KG1 (cell line): ENCODE measurements at places on chromosomes 7 and 10.

- no peak for DNase-seq
Observed at GRCh38 chr10:12476656-12477055, 127.3 kb downstream of the CAMK1D start.

GRCh38 chr7:117808910-117809705 lies 64.1 kb downstream of the CTTNBP2 start:
- DNase-seq, result no peak

DNA sequence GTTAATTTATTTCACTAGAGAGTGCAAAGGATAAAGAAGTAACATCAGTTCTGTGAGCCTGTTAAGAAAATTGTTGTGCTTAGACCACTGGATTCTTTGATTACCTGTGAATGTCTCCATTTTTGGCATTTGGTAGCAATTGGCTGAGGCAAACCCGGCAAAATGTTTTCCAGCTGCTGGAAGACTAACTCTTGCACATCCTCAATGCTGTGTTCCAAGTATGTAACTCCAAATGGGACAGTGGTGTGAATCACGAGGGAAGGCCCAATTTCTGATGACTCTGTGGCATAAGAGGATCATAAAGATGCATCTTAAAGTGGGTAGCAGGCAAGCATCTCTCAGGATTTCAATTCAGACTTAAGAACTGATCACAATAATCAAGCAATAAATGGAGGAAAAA lies 268.8 kb downstream of the RNLS start:
- DNase-seq, result no peak

DNA sequence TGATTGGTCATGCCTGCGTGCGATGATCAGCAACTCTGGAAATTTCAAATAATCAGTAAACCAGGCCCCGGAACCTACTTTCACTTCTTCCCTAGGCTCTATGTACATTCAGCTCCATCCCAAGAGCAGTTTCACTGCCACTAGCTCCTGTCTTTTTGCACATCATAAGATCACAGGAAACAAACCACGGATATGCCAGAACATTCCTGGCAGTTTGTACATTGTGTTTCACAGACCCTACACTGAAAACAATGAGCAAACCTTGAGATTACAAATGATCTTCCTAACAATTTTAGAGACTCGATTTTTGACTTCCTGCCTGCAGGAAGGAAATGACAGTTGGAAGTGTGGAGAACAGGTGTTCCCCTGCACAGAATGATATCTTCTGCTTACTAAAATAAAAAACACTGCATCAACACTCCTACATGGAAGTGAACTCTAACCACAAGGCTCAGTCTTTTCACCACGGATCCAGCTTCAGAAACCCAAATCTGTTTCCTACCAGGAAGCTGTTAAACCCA lies 7.6 kb upstream of the TMEM236 start:
- DNase-seq, result no peak

DNA sequence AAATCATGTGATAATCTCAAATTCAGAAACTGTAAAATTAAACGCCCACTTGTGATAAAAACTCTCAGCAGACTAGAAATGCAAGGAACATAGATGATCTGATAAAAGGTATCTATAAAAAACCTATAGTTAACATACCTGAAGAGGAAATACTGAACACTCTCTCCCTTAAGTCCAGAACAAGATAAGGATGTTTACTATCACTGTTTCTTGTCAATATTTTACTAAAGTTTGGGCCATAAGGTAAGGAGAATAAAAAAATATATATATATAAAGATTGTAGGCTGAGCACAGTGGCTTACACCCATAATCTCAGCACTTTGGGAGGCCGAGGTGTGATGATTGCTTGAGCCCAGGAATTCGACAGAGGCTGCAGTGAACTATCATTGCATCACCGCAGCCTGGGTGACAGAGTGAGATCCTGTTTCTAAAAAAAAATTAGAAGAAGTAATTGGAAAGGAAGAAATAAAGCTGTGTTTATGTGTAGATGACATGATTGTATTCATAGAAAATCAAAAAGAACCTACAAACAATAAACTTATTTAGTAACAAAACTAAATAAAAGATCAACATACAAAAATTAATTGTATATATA lies 28.4 kb downstream of the MPLKIP start:
- DNase-seq, result no peak

GRCh38 chr10:84846658-84847316 lies 518.4 kb downstream of the CCSER2 start:
- DNase-seq, result no peak

DNA sequence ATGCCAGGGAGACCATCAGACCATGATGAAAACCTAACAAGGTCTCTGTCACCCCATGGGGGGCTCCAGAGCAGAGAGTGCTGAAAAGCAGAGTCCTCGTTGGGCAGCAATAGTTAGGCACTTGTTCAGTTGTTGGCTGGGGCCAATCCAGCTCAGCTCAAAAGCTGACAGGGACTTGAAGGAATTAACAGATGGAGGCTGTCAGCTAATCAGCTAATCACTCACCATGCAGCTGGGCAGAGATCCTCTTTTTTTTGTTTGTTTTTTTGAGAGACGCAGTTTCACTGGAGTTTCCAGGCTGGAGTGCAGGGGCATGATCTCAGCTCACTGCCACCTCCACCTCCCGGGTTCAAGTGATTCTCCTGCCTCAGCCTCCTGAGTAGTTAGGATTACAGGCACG lies 18.1 kb downstream of the CEP55 start:
- no peak for DNase-seq

- no peak for DNase-seq
Observed at GRCh38 chr10:4331150-4331549, 494.9 kb upstream of the AKR1E2 start.

DNA sequence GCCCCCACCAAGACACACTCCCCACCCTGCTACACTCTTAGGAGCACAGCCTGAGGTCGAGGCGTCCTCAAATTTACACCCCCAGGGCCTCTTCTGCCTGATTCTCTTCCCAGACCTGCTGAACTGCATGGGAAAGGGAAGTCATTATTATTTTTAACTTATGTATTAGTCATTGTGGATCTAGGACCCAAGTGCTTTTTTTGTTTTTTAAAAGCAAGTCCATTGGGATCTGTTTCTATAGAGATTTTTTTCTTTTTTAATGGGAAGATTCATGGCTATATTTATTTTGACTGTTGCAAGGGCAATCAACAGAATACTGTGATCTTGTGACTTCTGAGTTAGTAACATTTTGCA lies 203.8 kb downstream of the ZMYND11 start:
- DNase-seq, result no peak

GRCh38 chr7:16200591-16200990 lies 220.7 kb downstream of the CRPPA start:
- DNase-seq, result no peak

- DNase-seq, result no peak
Observed at GRCh38 chr7:14900051-14900450, 2.5 kb downstream of the DGKB start.

- no peak for DNase-seq
Observed at GRCh38 chr7:157431951-157432540, 95.2 kb downstream of the DNAJB6 start.

- no peak for DNase-seq
Observed at GRCh38 chr10:83909001-83909400, 230.3 kb upstream of the GHITM start.

- no peak for DNase-seq
Observed at GRCh38 chr10:108169846-108170245, 1005.3 kb upstream of the SORCS1 start.

DNA sequence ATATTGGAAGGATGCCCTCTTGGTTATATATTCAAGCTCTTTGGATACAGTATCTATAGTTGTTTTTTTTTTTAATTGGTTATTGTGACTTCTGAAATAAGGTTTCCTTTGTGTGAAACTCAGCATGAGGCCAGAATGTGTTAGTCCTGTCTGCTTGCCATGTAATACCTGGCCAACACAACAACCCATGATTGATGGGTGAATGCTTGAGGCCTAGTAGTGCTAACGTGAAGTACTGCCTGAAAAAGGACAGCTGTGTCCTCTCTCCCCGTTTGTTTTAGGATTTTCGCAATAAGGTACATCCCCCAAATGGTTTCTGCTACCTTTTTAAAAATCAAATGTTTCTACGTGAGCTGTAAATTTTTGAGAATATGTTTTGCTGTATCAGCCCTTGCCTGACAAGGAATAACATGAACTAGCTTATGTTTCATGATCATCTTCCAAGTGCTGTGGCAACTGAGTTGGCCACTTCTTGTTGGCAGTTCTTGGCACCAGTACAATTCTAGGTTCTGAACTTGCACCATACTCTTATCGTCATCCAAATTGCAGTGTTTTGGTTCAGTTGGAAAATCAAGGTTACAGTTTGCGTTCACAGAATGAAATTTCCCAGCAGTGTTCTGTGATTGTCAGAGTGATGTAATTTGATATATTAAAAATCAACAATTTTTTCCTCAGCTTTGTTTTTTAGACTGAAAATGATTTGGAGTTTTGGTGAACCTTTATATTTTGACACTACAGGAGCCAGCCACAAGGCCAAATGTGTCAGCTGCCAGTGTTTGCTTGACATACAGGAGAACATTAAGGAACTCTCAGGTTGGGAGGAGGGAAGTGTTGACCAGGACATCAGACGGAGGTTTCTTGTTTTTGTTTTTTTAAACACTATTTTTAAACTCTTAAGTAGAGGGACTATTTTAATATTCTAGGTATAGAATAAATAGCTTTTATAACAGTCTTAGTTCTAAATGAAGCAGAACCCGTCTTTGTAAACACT lies 13.5 kb upstream of the ASCC1 start:
- DNase-seq, result no peak

GRCh38 chr7:42175834-42176723 lies 60.9 kb downstream of the GLI3 start:
- DNase-seq, result no peak

- DNase-seq, result no peak
Observed at GRCh38 chr7:73717025-73717807, 2.3 kb downstream of the STX1A start.

GRCh38 chr7:127713006-127713405 lies 61.0 kb downstream of the SND1 start:
- no peak for DNase-seq

- no peak for DNase-seq
Observed at GRCh38 chr10:82925547-82925946, 1050.6 kb downstream of the NRG3 start.

DNA sequence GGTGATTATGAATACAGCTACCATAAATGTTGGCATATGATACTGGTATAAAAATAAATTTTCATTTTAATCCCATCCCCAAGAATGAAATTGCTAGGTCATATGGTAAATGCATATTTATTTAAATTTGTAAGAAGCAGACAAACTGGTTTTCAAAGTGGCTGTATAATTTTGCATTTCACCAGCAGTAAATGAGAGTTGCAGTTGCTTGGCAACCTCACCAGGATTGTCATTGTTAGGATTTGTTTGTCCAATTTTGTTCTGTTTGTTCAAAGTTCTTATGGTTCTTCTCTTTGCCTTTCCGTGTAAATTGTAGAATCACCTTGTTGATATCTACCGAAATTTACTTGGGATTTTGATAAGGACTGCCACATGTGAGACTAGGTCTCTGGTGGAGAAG lies 237.4 kb downstream of the OTUD1 start:
- DNase-seq, result no peak

DNA sequence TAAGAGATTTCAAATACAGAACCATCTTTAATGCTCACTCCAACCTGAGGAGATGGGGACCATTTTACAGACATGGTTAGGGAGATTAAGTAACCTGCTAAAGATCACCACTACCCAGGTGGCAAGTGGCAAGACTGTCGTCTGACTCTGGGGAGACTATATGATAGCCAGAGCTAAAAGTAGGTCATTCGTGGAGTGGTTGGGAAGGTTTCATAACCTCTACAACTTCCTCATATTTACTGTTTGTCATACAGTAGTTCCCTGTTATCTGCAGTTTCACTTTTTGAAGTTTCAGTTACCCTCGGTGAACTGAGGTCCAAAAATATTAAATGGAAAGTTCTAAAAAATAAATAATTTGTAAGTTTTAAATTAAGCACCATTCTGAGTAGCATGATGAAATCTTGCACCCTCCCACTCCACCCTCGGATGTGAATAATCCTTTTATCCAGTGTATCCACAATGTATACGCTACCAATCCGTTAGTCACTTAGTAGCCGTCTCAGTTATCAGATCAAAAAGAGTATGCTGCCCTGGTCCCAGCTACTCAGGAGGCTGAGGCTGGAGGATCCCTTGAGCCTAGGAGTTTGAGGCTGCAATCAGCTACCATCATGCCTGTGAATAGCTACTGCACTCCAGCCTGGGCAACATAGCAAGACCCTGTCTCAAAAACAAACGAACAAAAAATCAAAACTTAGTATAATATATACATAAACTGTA lies 14.9 kb upstream of the LGI1 start:
- no peak for DNase-seq

DNA sequence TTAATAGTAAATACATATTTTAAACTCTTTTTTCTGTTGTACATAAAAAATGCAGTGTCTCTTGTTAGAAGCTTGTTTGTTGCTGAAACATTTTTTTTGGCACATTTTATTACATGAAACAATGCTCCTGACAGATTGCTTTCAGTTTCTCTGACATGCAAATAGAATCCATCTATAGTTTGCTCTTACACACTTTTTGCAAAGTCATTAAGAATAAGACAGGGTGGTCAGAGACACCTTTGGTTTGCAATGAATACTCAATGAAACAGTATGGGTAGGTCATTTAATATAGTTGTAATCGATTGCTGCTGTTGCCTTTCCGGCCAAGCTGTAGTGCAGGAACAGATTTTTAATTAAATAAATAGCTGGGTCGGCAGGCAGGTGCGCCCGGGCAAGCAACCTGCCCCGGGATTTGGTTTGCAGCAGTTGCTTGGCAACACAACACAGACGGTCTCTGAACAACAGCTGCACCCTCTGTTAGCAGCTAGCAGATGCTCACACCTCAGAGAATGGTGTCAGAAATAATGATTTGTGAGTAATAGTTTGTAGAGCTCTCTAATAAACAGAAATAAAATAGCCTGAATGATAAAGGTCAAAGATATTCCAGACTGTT lies 115.7 kb upstream of the CACNA2D1 start:
- no peak for DNase-seq

GRCh38 chr7:90007001-90007654 lies 147.1 kb upstream of the STEAP1 start:
- no peak for DNase-seq

GRCh38 chr7:93293229-93293628 lies 61.1 kb downstream of the VPS50 start:
- no peak for DNase-seq

DNA sequence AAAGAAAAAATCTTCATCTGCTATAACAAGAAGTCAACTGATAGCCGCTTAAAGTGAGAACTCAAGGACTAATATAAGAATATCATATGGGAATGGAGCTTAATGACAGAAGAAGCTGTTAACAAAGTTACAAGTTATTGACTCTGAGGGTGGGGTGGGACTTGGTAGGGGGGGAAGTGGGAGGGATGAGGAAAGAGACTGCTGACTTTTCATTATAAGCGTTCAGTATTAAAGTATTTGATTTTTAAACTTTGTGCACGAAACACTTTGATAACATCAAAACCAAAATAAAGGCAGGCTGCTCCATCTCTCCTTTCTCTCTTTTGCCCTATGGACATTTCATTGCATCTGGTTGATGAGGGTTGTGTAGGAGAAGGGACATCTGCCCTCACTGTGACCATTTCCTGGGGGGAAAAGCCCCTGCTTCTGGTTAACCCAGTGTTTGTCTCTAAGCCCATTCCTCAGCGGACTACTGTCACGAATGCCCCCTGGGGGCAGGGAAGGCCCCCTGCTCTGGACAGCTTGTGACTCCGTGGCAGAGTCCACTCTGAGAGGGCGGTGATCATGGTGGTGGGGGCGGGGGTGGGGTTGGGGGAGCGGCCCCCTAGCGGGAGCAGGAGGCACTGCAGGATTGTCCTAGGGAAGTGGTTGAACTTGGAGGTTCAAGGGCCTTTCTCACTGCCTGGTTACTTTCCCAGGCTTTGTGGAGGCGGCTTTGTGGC lies 17.4 kb downstream of the SLC13A4 start:
- DNase-seq, result no peak
